ENCODE measurements at places on chromosomes 3 and 15.

DNA sequence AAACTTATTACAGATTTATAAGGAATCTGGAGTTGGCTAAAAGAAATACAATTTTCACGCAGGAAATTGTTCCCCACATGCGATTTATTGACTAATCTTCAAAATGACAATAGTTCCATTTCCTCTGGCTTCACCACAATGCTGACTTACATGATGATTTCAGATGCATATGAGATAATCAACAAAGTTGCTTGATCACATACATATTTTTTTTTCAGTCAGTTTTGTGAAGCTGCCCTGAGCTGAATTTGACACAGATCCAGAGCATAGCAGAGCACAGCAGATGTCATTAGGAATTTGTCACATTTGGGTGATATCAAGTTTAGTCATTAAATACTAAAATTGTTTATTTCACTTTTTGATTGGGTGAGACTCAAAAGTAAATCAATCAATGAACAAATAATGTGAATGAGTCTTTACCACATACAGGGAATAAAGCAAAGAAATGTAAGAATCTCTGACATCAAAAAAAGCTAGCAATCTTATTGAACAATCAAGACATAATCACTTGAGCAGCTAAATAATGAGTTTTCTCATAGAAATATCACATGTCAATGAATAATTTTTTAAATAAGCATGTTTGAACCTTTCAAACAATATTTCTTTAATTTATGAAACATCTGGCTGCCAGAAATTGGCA, 18.3 kb downstream of the CPB1 start:
- no peak for DNase-seq

GRCh38 chr3:169970847-169971246, 4.2 kb downstream of the SEC62 start:
- no peak for DNase-seq

DNA sequence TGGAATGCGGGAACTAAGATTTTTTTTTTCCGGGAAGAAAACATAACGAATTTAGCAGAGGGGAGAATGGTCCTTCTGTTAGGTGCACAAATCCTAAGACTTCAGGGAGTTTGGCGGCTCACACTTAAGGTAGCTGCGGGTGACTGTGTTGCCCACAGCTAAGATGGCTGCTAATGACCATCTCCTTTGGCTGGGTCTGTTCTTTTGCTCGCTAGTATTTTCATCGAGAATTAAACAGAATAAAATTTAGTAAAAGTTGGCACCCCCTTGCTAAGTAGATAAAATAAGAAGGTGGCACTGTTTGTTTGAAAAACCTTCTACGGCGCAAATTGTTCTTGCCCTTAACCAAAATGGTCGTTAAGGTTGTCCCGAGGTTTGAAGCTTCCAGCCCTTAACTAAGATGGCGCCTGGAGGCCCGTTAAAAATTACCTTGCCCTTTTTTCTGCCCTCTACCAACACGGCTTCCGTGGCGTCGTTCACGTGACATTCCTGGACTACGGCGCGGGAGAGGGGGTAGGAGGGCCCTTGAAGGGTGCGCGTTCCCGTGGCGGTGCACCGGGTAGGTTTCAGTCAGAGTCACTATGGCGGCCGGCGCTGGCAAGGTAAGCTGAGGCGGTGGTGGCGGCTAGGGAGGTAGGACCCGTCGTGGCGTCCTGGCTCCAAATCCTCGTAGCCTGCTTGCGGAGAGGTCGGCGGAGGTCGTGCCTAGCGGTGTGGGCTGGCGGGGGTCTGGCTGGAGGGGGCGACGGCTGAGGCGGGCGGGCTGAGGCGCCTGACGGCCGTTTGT, at the start of gene SLMAP:
SLMAP (plus strand) TSS at position 569 of the 787 bp plus-strand sequence. CDS start 1,343 bp downstream, outside the sequence.
- peak; percentile 95 for DNase-seq

- no peak for DNase-seq
These were observed 43.5 kb downstream of the IDH2 start for GRCh38 chr15:90058775-90059174.

- no peak for DNase-seq
These were observed 401.9 kb upstream of the IL12A start for GRCh38 chr3:159586571-159587202.

DNA sequence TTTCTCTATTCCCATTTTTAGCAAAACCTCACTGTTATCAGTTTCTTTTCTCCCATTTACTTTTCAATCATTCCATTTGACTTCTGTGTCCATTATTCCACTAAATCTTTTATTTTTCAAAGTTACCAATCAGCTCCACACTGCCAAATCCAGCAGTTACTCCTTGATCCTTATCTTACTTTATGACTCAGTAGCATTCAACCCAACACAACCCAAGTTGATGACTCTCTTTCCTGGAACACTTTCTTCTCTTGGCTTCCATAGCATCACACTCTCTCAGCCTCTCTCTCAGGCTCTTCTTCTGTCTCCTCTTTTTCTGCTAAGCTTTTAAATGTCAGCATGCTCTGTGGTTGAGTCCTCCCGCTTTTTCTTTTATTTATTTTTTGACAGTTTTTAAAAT, 36.3 kb downstream of the RASGRP1 start:
- DNase-seq = no peak

DNA sequence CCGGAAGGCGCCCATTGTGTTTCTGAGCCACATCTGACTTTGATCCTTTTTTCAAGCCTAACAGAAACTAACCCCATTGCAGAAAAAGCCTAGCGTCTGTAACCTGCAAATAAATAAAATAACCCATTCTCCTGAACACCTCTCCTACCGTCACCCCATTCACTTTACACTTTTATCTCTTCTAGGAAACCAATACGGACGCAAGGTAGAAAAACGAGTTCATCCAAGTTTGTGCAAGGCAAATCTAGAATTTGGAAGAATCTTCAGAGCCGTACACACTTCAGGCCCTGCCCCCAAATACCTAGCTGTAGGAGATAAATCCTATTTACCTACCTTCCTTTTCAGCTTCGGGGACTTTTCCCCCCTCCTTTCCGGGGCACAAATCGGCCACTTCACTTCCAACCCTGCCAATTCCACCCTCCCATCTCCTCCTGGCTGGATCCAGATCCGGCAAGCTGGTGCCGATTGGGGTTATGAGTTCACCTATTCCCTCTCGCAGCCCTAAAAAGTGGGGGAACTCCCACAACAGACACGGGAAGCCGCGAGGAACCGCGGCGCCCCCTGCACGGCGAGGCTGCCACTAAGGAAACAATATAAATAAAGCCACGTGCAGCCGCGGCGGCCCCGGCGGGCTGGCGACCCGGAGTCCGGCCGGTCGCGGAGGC, 987 bp downstream of the PRTG start:
- no peak for DNase-seq

DNA sequence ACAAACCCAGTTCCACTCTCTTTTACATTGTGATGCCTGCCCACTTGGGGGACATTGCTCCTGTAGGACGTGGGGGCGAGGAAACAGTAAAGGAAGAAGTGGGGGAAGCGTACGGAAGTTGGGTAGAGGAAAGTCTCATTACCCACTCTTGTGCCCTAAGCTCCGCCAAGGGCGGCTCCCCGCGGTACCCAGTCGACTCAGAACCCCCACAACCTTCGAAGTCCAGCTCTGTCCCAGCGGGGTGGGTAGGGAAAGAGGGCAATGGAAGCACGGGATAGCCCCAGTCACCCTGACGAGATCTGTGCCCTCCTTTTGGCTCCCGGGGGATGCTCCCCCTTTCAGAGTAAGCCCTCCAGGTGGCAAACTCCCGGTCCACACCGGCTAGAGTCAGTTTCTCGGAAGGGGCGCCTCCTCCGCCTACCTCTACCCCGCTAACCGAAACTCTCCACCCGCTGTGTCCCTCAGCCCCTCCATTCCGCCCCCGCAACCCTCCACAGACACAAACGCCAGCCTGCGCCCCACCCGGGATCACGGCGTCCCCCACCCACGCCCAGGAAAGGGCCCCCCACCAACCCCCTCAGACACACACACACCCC, 527 bp downstream of the CSNK1G1 start:
- peak; percentile 18 for DNase-seq

DNA sequence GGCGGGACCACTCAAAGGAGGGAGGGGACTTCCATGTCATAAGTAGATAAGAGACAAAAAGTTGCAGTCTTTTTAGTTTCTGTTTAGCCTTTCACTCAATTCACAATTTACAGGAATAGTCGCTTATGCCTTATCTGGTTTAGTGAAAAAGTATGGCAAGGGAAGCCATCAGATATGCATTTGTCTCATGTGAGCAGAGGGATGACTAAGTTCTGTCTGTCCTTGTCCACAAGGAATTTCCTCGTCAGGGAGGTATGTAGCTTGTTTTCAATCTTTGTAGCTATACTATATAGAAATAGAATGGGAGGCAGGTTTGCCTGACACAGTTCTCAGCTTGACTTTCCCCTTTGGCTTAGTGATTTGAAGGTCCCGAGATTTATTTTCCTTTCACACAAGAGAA, 882.8 kb downstream of the NAALADL2 start:
- no peak for DNase-seq

GRCh38 chr15:48540756-48541155, 104.8 kb downstream of the FBN1 start:
- DNase-seq = no peak

DNA sequence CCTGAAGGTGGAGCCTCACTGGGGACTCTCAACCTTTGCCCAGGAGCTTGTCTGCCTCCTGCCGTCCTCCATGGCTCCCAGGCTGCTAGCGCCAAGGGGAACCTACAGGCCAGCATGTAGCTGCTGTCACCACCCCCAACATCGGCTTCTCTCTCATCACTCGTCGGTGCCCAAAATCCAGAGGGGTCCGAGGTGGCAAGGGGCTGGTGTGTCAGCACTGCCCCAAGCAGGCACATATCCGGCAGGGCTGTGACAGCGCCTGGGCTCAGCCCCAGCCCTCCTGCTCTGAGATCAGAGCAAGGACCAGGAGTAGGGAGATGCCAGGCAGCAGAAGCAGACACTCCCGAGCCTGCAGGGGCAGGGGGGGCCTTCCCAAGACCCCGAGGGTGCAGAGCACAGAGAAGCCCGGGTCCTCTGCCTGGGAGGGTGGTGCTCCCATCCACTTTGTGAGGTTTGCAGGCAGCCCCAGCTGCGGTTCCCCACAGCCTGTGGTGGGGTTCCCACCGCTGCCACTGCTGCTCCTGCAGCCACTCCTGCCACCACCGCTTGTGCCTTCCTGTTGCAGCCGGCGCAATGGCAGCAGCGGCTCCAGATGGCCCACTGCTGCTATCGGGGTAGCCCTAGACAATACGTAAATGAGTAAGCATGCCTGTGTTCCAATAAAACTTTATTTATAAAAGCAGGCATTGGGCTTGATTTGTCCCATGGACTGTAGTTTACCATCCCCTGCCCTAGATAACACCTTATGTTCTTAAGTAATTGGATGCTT, 451.0 kb downstream of the EPHA6 start:
- no peak for DNase-seq

GRCh38 chr15:80643431-80643951, 51.6 kb upstream of the ABHD17C start:
- no peak for DNase-seq

- DNase-seq = peak; percentile 27
These were observed 22.3 kb upstream of the SMCO1 start for GRCh38 chr3:196537319-196537984.

- no peak for DNase-seq
These were observed 4.3 kb upstream of the SUCNR1 start for GRCh38 chr3:151869181-151869580.

DNA sequence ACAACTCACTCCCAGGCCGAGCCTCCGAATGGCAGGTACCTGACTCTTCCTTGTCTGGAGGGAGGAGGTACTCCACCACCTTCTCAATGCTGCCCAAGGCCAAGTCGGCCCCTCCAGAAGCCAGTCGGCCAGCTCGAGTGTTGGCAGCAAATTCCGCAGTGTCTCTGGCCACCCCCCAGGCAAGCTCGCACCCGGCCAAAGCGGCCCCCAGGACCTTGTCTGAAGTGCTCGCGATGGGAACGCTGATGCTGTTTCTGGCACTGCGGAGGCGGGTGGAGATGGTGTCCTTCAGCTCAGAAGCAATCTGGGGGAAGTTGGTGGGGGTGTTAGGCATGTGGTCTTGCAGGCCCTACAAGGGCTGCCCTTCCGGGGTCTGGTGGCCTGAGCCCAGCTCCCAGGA, 9.2 kb downstream of the PLIN1 start:
- no peak for DNase-seq

GRCh38 chr3:133408961-133409360, 9.1 kb downstream of the BFSP2 start:
- no peak for DNase-seq

- DNase-seq = no peak
These were observed 613.6 kb downstream of the CADM2 start for GRCh38 chr3:85572426-85572825.

DNA sequence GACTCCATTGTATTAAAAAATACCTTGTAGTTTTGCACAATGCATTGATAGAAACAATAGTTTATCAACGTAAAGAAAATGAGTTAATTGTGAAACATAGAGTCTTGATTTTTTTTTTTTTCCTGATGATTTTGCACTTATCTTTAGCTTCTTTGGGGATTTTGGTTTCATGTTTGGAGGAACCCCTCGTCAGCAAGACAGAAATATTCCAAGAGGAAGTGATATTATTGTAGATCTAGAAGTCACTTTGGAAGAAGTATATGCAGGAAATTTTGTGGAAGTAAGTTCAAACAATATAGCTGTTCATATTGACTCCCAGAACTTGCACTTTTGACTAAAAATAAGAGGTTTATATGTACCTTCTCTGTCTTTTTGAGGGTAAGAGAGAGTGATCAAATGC, 7.0 kb downstream of the DNAJB11 start:
- no peak for DNase-seq

- DNase-seq = no peak
These were observed 57.0 kb upstream of the CMSS1 start for GRCh38 chr3:99760629-99761028.

DNA sequence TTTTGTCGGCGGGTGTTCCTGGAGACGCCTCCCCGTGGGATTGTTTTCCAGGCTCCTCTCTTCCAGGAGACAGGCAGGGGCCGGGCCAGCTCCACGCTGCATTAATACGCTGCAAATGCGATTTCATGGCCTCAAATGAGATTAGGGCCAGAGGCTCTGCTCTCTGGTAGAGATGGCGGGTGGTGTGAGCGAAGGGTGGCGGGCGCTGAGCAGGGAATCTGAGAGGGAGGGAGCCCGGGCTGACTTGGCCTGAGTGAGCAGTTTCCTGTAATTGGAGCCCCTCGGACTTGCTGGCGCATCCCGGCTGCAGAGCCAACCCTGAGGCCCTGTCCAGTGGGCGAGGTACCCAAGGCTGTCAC, 7.4 kb upstream of the CCDC33 start:
- no peak for DNase-seq

GRCh38 chr3:102756706-102757105, 321.9 kb downstream of the ZPLD1 start:
- no peak for DNase-seq

DNA sequence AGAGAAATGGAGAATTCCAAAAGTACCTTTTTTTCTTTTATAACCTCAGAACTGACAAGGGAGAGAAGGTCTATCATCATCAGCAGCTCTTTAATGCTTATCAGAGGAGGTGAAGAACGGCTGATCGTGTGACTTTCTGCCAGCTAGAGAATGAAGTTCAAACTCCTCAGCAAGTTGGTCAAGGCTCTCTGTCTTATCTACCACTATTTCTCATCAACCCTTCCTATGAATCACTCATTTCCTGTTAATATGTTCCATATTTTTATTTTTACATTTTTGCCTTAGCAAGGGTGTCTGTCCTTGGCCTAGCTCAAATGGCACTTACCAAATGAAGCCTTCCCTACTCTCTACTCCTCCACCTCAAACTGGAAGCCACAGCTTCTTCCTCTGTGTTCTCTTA, 73.1 kb upstream of the TSPAN3 start:
- DNase-seq = no peak

- DNase-seq = no peak
These were observed 14.1 kb downstream of the FYCO1 start for GRCh38 chr3:45981346-45982074.
